ENCODE measurements at places on chromosomes 13 and 19.

DNA sequence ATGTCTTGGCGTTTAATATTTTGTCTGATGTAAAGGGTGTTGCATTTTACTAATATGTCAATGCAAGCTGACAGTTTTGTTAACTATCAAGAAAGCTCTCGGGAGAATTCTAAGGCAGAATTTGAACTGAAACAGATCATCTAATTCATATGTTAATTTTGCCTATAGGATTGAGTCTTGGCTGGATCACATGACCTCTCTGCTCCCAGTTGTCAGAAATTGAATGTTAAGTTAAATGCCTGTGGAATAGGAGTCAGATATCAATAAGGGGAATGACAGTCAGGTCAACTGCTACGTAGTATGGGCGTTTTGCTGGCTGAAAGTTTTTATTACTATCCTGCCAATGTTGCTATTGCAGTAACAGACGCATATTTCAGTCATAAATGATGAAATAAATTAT is 358.5 kb downstream of the MYO16 start:
- DNase-seq = no peak

- peak; percentile 51 for DNase-seq
Measured at GRCh38 chr19:5804516-5805461, at the start of gene NRTN. TSS of gene NRTN (plus strand) at chr19:5805067. CDS start at chr19:5824166, 19,099 bp downstream.

DNA sequence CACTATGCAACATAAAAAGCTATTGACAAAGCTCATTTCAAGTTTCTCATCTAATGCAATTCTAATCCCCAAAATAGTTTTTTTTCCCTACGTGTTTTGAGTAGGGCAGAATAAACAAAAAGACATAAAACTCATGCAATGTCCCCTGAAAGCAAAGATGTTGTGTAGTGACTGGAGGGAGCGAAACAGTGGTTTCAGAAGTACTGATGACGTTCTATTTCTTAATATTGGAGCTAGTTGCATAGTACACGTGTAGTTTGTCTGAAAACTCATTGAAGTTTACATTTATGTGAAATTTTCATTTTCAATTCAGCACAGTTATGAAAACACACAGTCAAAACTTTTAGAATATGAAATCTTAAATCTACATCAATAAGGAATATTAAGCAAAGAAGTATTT is 31.6 kb downstream of the USP12 start:
- no peak for DNase-seq

DNA sequence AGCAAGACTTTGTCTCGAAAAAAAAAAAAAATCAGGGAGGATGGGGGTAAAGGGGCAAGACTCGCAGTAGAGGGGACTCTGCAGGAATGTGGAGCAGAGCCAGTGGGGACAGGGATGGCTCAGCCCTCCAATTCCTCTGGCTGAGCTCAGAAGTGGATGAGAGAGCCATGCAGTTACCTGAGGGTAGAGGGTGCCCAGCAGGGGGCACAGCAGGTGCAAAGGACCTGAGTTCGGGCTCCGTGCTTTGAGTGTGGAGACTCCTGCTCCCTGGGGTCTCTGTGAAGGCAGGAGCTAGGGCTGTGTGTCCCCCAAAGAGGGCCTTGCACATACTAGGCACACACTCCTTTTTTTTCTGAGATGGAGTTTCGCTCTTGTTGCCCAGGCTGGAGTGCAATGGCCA is 7.7 kb downstream of the DOCK6 start:
- DNase-seq = no peak

DNA sequence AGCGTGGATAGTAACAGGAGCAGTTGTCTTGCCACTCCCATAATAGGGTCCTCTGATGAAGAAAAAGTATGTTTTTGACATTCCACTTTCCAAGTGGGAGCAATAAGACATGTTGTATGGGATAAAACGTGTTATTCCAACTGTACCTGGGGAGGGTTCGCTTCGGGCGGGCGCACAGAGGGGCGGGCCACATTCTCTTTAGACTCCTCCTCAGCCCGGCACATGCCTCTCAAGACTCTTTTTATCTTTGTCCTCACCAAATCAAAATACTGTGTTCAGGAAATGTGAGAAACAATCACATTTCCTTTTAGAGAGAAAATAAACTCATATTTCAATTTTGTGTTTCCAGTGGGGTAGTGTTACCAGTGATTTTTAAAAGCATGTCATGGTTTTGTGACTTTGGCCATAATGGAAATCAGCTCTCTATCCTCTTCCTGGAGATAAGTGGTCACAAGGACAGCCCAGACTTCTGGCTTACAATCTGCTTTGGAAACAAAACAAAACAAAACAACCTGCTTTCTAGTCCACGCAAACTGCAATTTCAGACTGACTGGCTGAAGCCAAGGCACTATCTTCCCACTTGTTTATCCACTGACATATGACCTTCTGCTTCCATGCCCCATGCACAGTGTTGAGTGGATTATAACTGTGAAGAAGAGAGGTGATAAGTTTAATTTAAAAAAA is 276.1 kb downstream of the NALCN start:
- no peak for DNase-seq

DNA sequence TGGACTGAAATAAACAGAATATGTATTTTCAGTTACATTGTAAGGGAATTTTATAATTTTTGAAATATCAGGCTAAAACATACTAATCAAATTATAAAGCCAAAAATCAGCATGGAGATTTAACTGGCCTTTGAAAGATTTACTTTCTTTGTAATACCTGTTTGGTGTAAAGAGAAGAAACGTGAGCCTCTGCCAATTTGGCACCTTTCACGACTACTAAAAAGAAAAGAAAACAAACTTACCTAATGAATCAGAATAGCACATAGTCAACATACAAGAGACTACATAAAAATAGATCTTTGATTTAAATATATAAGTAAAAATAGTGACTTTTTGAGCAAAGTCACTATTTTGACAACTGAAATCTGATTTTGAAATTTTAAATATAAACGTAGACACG is 87.4 kb downstream of the RBM26 start:
- DNase-seq = no peak

GRCh38 chr19:11963566-11964355 is 1.1 kb upstream of the ZNF763 start:
- DNase-seq = peak; percentile 64

DNA sequence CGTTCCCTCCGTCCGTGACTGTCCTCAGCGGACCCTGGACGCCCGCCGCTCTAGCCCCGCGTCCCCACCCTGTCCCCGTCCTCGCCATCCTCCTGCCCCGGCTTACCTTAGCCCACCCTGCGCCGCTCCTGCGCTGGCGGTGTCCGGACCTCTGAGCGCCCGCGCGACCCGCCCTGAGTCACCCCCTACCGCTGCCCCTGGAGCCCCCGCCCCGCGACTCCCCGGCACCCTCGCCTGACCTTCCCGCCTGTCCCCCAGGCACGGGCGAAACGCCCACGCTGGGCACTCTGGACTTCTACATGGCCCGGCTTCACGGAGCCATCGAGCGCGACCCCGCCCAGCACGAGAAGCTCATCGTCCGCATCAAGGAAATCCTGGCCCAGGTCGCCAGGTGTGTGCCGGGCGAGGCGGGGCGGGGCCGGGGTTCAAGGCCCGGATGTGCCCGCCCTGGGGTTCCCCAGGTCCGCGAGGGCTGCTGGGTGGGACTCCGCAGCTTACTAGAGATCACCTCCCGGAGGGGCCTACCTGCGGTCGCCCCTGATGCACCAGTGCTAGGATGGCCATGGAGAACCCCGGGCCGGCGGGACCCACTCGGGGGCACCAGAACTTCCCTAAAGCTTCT is 5.1 kb downstream of the HMG20B start:
- DNase-seq = no peak

DNA sequence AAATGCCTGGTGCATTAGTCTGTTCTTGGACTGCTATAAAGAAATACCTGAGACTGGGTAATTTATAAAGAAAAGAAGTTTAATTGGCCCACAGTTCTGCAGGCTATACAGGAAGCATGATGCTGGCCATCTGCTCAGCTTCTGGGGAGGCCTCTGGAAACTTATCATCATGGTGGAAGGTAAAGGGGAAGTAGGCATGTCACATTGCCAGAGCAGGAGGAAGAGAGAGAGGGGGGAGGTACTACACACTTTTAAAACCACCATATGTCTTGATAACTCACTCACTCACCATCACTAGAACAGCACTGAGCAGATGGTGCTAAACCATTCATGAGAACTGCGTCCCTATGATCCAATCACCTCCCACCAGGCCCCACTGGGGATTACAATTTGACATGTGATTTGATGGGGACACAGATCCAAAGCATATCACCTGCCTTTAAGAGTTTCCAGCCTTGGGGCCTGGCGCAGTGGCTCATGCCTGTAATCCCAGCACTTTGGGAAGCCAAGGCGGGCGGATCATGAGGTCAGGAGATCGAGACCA is 219.0 kb downstream of the KATNAL1 start:
- DNase-seq = no peak

- no peak for DNase-seq
Measured at GRCh38 chr19:40294560-40294959, 9.4 kb upstream of the AKT2 start.

Data from T-helper 2 cell (primary cell).